ENCODE measurements at places on chromosomes 5 and 9.

- DNase-seq, result no peak
These were observed 590.7 kb downstream of the RAB3C start for GRCh38 chr5:59173578-59173977.

- DNase-seq, result no peak
These were observed 20.2 kb downstream of the UBE2R2 start for GRCh38 chr9:33837138-33837537.

GRCh38 chr5:149434162-149435014 is 55.3 kb upstream of the IL17B start:
- peak; percentile 86 for DNase-seq

DNA sequence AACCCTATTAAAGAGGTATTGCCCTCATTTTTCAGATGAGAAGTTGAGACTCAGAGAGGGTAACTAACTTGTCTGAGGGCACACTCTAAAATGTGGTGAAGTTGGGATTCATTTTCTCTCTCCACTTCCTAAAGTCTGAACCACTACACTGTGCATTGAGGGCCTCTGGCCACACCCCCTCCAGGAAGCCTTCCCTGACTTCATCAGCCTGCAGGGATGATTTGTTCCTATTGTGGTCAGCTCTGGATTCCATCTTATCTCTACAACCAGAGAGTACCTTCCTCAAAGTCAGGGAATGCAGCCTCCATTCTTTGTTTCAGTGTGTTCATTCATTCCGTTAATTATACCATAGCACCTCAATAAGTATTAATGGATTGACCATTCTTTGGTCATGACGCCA is 356.0 kb upstream of the PANK3 start:
- no peak for DNase-seq

DNA sequence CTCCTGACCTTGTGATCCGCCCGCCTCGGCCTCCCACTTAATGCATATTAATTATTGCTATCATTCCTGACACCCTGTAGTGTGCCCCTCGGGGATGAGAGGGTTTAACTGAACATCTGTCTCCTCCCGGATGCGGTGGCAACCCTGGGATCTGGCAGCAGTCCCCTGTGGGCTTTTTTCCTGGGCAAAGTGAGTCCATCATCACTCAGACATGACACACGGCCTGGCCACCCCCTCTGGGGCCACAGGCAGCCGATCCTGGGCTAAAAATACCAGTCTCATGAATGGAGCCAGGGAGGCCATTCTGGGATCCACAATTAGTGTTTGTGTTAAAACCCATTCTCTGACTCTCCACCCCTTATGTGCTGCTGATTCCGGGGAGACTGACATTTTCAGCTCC is 161.2 kb downstream of the RGS3 start:
- peak; percentile 71 for DNase-seq

- no peak for DNase-seq
These were observed 85.2 kb downstream of the MUSK start for GRCh38 chr9:110753731-110754231.

DNA sequence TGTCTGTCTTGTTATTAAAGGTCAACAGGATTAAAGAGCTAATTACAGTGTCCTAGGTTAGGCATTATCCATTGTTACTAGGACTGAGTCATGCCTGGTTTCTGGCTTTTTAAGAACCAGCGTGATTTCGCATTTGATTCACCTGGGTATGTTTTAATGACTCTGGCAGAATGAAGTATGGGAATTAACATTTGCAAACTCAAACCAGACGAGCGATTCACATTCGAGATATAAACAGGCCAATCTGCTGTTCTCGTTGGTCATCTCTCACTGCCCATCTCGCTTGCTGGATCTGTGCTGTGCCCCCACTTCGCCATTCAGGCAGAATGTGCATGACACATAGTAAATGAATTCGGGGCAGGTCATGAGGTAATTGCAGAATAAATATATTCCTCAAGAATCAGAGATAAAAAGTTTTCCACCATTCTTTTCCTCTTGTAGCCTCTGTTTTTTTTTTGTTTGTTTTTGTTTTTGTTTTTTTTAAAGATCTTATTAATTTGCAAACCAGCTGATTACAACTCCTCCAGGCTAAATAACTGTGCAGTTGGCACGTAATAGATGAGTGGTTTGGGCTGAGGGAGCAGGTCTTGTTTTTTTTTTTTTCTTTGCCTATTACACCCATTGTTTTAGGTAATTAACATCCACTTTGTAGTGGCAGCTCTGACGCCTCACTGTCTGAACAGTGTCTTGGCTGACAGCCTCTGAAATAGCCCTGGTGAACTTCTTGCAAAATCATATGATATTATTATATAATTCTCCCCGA is 313.5 kb upstream of the MSX2 start:
- DNase-seq, result no peak

DNA sequence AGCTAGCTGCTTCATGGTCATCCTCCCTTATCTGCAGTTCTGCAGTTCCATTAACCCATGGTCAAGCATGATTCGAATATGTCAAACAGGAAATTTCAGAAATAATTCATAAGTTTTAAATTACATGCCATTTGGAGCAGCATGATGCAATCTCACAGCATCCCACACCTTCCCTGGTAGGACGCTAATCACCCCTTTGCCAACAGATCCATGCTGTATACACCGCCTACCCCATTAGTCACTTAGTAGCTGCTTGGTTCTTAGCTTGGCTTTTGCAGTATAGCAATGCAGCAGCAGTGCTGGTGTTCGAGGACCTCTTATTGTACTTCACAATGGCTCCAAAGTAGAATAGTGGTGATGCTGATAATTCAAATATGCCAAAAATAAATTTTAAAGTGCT is 739.7 kb upstream of the CDH9 start:
- no peak for DNase-seq

GRCh38 chr5:45643056-45643455 is 53.1 kb downstream of the HCN1 start:
- DNase-seq, result no peak

DNA sequence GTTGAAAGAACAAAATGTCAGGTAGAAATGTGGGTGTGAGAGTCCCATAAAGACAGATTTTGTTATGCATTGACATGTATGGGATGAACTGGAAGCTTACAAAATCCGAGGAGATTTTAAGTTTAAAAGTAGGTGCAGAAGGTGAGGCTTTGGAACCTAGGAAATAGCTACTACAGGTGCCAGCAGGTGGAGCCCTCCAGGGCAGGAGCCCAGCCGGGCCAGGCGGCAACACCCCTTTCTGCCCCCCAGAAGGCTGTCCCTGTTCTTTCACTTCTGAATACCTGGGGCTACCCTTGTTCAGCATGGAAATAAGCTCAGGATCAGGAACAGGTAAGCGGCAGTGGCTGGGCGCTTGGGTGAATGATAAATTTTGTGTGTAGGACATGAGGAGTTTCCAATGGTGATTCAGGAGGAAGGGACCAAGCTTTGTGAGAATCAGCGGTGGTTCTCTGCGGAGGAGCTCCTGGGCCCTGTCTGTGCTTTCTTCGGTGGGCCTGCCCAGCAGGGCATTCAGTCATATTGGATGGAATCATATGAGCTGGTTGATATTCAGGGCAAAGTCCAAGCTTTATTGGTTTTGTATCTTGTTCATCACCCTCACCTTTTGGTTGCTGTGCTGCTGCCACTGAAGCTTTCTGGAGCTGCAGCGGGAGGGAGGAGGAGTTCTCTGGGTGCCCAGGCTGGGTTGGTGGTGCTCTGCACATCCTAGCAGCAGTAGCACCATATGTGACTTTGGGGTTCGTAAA is 12.3 kb downstream of the PCBD2 start:
- DNase-seq, result no peak

- no peak for DNase-seq
These were observed 481.8 kb upstream of the CDH18 start for GRCh38 chr5:20469792-20470191.

DNA sequence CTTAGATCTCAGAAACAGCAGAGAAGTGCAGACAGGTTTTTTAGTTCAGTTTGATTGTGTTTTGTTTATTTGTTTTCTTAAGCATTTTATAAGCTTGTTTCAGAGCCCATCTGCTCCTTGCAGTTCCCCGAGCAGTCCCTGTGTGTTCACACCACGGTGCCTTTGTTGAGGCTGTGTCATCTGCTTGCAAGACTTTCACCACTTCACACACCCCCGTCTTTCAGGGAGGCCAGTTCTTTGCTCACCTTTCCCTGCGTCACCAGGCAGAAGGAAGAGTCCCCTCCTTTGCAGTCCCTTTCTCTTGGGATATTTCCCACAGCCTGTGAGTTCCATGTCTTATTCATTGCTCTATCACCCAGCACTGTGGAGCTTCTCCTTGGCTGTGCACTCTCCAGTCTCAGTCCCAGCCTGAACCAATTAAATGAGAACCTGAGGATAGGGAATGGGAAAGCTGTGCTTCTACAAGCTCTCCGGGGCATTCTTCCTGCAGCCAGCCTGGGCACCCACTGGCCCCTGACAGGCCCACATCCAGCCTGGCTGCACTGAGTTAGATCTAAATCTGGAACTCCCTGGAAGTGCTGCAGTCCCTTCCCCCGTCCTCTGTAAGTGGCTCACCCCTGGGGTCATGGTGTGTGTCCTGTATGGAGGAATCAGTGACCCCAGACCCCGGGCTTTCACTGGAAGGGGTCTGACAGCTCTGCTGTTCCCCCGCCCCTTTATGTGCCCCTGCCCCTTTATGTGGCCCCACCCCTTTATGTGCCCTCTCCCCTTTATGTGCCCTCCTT is 5.5 kb downstream of the MVB12B start:
- DNase-seq, result peak; percentile 47

- DNase-seq, result no peak
These were observed 102.8 kb downstream of the MRPS30 start for GRCh38 chr5:44911501-44911900.

DNA sequence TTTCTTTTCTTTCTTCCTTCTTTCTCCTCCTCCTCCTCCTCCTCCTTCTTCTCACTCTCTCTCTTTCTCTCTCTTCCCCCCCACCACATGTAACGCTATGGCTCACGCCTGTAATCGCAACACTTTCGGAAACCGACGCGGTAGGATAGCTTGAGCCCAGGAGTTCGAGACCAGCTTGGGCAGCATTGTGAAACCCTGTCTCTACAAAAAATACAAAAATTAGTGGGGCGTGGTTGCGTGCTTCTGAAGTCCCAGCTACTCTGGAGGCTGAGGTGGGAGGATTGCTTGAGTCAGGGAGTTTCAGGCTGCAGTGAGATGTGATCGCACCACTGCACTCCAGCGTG is 736 bp upstream of the GLDC start:
- no peak for DNase-seq

DNA sequence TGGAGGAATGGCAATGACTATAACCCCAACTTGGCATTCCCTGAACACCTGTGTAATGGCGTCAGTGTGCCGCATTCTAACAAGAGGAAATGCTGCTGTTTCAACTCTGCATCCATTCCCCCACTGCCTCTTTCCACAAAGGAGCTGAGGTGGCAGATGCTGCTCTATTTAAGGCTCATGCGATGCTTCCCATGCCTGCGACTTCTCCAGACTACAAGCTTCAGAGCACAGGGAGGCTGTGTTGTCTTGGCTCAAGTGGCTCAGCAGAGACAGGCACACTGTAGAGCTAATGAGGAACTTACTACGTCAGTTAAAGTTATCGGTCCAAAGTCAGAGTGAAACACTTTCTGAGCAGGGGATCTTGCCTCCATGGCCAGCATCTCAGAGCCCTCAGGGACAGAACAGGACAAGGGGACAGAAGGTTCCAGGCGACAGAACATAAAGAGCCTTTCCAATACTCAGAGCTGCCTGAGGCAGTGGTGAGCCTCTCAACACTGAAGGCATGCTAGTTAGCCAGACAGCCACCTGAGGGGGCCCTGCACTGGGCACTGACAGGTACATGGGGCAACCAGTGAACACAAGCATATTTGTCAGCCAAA is 21.8 kb downstream of the TNIP1 start:
- DNase-seq, result no peak

- DNase-seq, result no peak
These were observed 35.1 kb upstream of the NDFIP1 start for GRCh38 chr5:142073362-142073988.

- no peak for DNase-seq
These were observed 115.1 kb downstream of the ESM1 start for GRCh38 chr5:54870271-54870670.

- no peak for DNase-seq
These were observed 8.5 kb downstream of the SPINK9 start for GRCh38 chr5:148343603-148344487.

- no peak for DNase-seq
These were observed 38.5 kb upstream of the FOXI1 start for GRCh38 chr5:170067152-170067551.

- peak; percentile 63 for DNase-seq
These were observed 23.3 kb downstream of the ZDHHC11B start for GRCh38 chr5:761059-761771.

DNA sequence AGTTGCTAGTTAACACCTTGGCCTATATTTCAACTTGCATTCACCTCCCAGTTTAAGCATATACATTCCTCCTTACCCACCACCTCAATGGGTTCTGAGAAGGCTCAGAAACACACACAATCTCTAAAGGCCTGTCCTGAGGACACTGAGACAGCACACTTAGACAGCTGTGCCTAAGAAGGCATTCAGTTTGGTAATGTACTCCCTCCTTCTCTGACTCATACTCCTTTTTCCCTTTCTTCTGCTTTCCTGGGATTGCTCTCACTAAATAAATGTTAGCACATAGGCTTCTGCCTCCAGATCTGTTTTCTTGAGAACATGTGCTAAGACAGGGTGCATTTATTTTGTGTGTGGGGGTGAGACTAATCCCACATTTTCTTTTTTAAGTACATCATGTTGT is 456.8 kb upstream of the CDH6 start:
- no peak for DNase-seq

DNA sequence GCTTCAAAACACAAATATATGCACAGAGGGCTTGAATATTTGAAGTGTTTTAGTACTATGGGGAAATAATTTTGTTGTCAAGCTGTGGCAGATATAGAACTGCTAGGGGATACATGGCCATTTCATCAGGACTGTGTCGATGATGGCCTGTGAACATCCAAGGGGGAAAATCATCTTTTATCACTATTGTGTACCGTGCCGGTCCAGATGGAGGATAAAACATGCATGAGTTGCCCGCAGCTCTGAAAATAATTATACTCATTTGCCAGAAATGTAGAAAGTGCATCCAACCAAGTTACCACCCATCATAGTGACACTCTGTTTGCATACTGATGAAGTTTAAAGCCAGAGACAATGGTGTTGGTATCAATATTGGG is 405.9 kb downstream of the ZSWIM6 start:
- DNase-seq, result no peak

DNA sequence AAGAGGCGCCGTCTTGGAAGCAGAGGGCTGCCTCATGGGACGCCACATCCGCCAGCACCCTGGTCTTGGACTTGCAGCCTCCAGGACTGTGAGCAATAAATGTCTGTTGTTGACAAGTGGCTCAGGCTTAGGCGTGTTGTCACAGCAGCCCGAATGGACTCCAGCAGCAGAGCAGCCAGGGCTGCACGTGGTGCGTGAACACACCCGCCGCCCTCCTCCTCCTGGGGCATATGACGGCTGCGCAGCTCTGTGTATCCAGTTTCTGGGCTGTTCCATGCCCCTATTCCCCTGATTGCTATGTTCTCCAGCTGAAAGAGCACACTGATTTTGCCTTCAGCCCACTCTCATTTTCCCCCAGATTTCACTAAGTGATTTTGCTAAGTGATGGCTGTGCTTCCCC is 36.0 kb upstream of the CLPTM1L start:
- DNase-seq, result no peak

DNA sequence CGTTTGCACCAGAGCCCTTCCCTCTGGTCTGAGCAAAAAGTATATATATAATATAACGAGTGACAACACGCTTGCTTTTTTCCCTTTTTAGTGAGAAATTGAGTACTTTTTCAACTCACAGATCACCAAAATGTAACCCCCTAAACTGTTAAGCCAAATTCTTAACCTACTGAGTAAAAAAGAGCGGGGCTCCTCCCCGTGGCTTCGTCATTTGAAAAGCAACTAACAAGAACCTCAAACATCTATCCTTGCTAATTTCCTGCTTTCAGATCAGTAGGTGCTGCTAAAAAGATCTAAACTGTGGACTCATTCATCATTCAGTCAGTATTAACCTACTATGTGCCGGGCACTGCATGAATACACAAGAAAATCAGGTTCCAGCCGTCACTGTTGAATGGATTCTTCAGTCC is 1.0 kb upstream of the PTBP3 start:
- DNase-seq, result peak; percentile 50

Data from SJSA1 (cell line).